ENCODE measurements at places on chromosomes 16 and 17. TPM values are rescaled to one million over a fixed set of nuclear protein-coding genes. Genes with fewer than 3 reads are reported as not detected.

The CDT1 gene
- 9.3 TPM for total RNA-seq

The PDIA2 gene
- total RNA-seq, result 0.32 TPM

The SPATA32 gene
- not detected for total RNA-seq

The NOG gene
- total RNA-seq, result 2.2 TPM

The SGCA gene
- 8.3 TPM for total RNA-seq

The MPV17L gene
- 1.5 TPM for total RNA-seq

The IL21R gene
- 3.9 TPM for total RNA-seq
